ENCODE measurements at places on chromosomes 13 and 19.
A peak's percentile ranks its signal among the peaks of the same experiment; 100 is the strongest.

GRCh38 chr13:79404361-79404760, 1.7 kb downstream of the RBM26 start:
- no peak for DNase-seq

DNA sequence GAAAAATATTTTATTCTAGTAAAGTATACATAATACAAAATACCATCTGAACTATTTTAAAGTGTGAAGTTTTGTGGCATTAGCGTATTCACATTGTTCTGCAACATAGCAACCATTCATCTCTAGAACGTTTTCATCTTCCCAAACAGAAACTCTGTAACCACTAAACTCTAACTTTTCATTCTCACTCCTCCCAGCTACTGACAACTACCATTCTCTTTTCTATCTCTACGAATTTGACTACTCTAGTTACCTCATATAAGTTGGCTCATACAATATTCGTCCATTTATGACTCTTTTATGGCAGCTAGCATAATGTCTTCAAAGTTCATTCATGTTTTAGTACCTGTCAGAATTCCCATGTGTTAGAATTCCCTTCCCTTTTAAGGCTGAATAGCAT, 150.5 kb upstream of the MIR17HG start:
- no peak for DNase-seq

- no peak for DNase-seq
These were observed 1198.2 kb upstream of the PCDH20 start for GRCh38 chr13:62613819-62614218.

DNA sequence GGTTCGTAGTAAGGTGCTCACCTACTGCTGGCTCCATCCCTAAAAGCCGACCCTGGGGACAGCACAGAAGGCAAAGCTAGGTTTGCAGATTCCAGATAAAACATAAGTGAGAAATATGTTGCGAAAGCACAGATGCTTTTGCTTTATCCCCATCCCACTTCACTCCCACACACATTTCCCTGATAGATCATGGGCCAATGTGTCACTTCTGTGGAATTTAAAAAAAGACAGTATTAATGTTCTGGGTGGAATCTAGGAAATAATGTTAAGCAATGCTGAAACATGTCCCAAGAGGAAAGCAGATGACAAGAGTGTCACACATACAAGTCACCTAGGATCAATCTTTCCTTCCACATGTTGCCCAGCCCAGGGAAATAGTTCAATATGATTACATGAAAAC, 661.0 kb upstream of the MIR17HG start:
- DNase-seq: no peak

GRCh38 chr13:68944272-68944671, 1163.4 kb upstream of the ATXN8OS start:
- DNase-seq: no peak

DNA sequence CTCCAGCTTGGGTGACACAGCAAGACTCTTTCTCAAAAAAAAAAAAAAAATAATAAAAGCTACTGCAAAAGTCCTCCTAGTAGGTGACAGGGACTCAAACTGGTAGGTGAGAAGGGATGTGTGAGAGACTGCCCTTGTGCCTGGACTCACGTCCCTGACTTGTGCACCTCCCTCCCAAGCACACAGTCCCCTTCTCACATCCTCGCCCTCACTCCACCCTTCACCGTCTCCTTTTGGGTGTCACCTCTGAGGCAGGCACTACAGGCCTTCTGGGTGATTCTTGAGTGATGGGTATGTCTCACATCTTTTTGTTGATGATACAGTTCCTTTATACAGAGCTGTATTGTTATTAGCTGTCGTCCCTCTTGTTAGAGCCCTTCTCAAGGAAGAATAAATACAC, 170.5 kb downstream of the TM9SF2 start:
- no peak for DNase-seq

DNA sequence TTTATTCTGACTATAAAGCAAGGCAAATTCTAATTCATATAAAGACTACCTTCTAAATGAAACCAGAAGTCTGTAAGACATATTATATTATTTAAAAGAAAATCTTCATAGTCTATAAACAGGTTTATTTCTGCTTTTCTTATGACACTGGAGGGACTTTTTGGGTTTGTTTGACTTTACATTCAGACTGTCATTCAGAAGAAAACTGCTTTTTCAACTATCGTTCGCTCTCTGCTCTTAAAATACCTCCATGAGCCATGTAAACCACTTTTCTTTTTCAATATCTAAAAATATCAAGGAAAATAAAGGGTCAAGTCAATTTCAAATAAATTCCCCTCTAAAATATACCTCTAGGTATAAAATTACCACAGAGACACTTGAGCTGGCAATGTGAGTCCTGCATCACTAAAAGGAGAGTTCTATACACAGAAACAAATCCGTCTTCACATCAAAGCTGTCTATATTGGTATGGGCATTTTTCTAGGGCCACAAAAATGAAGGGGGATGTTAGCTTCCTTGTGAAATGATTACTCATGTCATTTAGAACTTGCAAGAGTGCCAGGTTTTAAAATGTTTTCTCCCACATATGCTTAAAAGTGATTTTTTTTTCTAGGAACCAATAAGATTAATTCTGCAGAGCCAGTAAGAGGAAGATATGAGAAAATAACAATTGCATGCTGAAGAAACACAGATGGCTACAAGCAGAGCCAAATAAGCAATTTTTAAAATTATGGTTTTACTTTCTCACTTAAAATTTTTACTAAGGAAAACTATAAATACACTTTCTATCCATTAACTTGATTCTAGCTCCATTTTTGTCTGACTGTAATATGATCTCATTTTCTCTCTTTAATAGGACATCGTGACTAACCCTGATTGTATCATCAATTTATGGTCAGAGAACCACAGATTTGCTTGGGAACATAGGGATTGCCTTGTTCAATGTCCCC, 181.8 kb downstream of the TBC1D4 start:
- DNase-seq: no peak

DNA sequence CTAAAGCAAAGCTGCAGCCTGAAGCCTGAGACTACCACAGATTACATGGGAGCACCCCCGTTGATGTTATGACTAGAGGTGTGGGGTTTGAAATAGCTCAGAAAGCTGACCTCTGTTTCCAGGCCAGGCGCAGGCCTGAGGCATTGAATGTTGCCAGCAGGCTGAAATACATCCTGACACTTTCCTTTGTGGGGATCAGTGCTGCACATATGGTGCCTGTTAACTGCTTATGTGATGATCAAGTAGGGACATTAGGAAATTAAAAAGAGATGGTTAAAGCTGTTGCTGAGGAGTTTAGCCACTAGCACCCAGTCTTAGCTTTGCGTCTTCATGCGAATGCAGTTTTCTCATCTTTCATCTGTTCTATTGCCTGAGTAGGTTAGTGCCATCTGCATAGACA, 83.2 kb downstream of the CCNA1 start:
- DNase-seq: no peak

GRCh38 chr13:110138010-110138699, 168.8 kb downstream of the COL4A1 start:
- DNase-seq: peak; percentile 36

DNA sequence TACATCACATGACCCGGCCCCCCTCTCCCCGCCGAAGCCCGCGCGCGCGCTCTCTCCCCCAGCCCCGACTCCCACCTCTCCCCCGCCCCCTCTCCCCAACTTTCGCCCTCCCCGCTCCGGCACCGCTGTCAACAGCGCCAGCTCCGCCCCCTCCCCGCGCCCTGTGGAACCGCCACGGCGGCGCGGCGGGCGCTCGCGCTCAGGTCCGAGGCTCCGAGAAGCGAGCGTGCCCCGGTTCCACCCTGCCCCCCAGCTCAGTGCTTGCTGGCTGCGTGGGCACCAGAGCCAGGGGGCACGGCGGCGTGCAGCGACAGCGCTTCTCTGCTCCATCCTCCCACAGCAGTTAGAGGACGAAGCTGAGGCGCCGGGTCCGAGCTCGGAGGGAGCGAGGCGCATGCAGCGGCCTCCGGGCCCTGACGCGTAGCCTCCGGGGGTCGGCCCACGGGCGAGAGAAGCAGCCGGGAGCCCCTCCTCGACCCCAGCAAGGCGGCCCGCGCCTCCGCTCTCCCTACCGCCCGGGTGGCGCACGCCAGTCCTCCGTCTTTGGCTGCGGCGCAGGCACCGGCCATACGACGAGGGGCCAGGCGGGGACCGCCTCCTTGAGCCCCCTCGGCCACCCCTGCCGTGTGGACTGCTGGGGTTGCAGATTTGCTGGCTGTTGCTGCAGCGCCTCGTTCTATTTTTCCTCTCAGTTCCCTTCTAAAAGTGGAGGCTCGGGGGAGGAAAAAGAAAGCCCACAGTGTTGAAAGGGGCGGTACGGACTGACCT, 109.5 kb downstream of the KCNRG start:
- peak; percentile 84 for DNase-seq

GRCh38 chr19:56727677-56728076, 56.1 kb upstream of the ZNF835 start:
- DNase-seq: no peak

GRCh38 chr13:79673310-79673992, 192.5 kb downstream of the NDFIP2 start:
- no peak for DNase-seq

GRCh38 chr19:39497701-39497995, 1.1 kb upstream of the DLL3 start:
- no peak for DNase-seq

GRCh38 chr13:24050292-24050711, 110.2 kb upstream of the SPATA13 start:
- no peak for DNase-seq

Data from stimulated activated CD4-positive, alpha-beta T cell treated with anti-CD3 and anti-CD28 coated beads, TNF-alpha, amount 100 ng/mL, for 48 hours (primary cell).